ENCODE measurements at places on chromosomes 1 and 21. TPM values are rescaled to one million over a fixed set of nuclear protein-coding genes. Genes with fewer than 3 reads are reported as not detected.

AUNIP gene
- total RNA-seq: 0.64 TPM

TRAF3IP3 gene
- total RNA-seq: 166 TPM

GRCh38 chr1:200154069-200154767 lies 126.7 kb downstream of the NR5A2 start:
- peak; percentile 23 for DNase-seq

- no peak for DNase-seq
Observed at GRCh38 chr1:196677781-196678509, 26.1 kb downstream of the CFH start.

All from activated B cell treated with CpG ODN at 0.5 μM for 24 hours (primary cell).